Vagina (tissue), 2 donors: ENCODE measurements at places on chromosomes 13 and 19.

- no peak for DNase-seq
These were observed 68.4 kb upstream of the ARHGEF7 start for GRCh38 chr13:111046590-111047141.

DNA sequence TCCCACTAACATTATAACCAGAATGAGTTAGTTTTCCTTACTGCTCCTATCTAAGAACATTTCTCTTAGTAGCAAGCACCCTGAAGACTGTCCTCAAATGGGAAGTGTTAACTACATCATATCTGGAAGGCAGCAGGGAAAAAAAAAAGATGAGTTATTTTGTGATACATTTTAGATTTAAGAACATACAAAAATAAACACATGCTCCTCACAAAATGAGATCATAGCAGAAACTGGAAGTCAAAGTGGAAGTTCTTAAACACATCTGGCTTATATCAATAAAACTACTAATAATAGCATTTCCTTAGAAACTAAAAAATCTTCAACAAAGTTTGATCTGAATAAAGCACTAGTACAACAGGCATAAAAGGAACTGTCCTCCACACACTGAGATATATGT lies 70.4 kb downstream of the SLITRK6 start:
- DNase-seq: no peak

DNA sequence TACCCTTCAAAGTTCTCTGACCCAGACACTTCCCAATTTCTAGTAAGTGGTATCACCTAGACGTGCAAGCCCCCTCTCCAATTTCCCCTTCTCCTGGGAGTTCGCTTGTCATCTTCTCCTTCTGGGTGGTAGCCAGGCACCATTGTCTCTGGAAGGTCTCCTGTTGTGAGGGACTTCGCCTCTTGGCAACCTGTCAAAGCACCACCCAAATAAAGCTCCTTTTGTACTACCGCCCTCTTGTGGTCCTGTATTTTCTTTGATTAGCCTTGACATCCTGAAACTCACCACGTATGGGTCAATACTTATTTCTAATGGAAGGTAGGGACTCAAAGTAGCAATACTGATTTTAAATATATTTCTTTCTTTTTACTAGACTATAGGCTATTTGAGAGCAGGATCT lies 8.2 kb downstream of the GPC5 start:
- no peak for DNase-seq

DNA sequence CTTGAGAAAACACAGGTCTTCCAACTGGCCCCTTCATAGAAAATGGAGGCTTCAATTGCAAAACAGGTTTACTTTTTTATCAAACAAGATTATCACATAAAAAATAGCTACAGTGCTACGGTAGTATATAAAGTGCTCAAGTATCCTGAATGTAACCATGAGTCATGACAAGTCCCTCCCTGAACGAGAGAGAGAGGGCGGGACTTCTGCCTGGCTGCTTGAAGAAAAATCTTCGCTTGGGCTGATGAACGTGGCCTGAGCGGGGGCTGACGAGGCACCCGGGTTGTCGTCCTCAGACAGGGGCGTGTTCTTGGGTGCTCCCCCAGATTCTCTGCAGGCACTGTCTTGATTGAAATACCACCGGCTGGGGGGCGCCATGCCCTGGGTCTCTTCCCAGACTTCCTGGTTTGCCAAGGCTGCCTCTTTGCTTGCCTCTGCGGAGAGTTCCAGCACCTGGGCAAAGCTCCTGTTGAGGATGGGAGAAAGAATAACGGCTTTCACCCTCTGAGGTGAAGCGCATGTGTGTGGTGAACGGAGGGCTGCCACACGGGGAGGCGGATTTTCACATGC lies 23.2 kb upstream of the CPAMD8 start:
- no peak for DNase-seq

GRCh38 chr13:49044836-49045235 lies 69.1 kb downstream of the FNDC3A start:
- DNase-seq: no peak
